ENCODE measurements at places on chromosomes 6 and 20.

GRCh38 chr20:18224968-18225568 is 63.3 kb upstream of the ZNF133 start:
- DNase-seq: no peak

DNA sequence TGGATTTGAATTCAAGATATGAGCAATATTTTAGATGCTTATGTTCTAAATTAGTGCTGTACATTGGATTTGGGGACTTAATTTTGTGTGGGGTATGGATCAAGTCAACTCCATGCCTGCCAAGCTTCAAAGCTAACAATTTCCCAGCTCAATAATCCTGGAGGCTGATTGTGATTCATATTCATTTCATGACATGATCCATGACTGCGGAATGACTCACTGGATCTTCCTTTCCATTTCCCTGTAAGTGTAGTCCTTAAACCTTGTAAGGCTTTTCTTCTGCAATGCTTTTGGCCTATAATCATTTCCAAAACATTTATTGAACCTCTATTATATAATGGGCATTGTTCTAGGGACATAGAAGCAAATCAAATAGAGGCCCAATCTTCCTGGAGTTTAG is 44.7 kb upstream of the CCN2 start:
- DNase-seq: no peak

DNA sequence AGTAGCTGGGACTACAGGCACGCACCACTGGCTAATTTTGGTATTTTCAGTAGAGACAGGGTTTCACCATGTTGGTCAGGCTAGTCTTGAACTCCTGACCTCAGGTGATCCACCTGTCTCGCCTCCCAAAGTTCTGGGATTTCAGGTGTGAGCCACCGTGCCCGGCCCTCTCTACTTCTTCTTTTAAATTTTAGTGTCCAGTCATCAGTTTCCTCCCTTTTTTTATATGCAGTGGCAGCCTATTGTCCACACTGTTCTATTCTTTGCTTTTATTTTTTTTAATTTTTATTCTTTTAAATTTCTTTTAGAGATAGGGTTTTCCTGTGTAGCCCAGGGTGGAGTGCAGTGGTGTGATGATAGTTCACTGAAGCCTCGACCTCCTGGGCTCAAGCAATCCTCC is 12.3 kb downstream of the EFCAB8 start:
- no peak for DNase-seq

DNA sequence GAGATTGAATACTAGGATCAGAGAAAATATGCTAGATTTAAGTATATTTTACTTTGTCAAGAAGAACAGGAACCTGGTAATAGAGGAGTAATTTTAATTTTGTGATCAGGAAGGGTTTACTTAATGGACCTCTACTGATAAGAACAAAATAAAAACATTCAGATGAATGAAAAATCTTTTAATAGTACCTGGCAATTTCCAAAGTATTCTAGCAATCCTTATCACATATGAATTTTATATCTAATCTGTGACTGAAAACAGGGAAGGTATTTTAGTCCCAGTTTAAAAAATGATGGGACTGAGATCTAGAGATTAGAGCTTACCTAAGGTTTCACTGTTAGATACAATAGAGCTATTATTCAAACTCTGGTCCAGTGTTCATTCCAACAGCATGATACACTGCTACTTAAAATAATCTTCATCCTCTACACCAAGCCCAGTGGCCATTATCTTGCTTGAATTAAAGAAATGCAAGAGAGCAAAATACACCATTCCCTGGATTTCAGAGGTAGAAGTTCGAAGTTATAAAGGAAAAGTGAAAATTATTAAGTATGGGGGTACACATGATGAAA is 13.5 kb downstream of the SLC17A5 start:
- DNase-seq: no peak

GRCh38 chr6:34589140-34589539 is 33.0 kb upstream of the SPDEF start:
- no peak for DNase-seq

All from KG1 (cell line).